Substantia nigra (tissue), 51 donors: ENCODE measurements at places on chromosomes 4 and X.

- DNase-seq = no peak
Measured at GRCh38 chrX:154603438-154604430, 15.3 kb downstream of the CTAG1B start.

- DNase-seq = no peak
Measured at GRCh38 chr4:102180046-102180445, 165.2 kb downstream of the SLC39A8 start.

DNA sequence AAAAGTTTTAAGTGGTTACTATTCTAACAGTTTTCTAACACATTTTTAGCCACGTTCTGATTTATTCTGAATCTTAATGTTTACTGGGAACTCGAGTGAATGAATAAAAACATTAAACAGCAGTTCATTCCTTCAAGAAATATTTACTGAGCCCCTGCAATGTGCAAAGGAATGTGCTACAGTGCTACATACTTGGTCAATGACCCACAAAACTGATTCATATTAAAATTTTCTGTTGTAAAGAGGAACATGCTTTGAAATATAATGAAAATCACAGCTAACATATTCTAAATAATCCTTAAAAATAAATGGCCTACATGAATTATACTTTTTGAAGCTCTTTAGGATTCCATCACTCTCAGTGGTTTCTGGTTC lies 78.7 kb downstream of the ARAP2 start:
- DNase-seq = no peak

DNA sequence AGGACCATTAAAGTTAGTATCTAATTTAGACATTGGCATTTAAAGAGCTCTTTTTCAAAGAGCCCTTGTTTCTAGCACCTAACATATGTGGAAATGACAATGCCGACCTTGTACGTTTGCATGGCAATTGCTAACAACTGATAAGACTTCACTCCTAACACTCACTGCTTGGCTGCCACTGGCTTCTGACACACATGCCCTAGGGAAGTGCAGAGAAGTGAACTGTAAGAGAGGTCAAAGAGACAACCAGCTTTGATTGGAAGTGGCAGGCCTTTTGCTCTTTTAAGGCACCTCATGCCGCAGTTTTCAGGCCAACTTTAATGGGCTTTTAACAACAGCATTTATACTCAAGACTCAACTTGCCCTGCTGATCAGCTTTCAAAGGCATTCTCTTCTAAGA lies 158.4 kb downstream of the RAB28 start:
- no peak for DNase-seq

GRCh38 chr4:37450309-37450708 lies 205.8 kb downstream of the NWD2 start:
- no peak for DNase-seq

DNA sequence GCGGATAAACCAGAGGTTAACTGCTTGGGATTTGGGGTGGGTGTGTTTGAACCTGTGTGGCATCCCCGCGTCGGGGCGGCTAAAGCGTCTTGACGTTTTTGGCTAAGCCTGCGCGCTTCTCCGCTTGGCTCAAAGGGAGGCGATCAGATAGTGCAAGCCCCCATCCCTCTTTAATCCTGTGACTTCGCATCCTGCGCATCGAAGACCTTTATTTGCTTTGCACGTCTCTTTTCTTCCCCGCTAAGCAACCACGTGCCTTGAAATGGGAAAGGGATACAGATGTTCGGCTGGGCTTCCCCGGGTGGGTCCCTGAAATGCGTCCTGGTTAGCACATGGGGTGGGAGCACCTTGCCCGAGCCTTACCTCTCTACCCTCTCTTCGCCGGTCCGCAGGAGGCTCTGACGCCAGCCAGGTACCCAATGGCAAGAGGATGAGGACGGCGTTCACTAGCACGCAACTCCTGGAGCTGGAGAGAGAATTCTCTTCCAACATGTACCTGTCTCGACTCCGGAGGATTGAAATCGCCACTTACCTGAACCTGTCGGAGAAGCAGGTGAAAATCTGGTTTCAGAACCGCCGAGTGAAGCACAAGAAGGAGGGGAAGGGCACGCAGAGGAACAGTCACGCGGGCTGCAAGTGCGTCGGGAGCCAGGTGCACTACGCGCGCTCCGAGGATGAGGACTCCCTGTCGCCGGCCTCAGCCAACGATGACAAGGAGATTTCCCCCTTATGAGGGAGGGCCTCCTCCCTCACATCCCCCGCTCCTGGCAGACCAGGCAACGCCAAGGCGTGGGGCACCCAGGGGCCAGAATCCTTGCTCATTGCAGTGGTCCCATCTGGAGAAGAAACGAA lies 1.5 kb downstream of the GSX2 start:
- DNase-seq = no peak

GRCh38 chrX:134669378-134670098 lies 11.3 kb upstream of the PLAC1 start:
- DNase-seq = no peak

DNA sequence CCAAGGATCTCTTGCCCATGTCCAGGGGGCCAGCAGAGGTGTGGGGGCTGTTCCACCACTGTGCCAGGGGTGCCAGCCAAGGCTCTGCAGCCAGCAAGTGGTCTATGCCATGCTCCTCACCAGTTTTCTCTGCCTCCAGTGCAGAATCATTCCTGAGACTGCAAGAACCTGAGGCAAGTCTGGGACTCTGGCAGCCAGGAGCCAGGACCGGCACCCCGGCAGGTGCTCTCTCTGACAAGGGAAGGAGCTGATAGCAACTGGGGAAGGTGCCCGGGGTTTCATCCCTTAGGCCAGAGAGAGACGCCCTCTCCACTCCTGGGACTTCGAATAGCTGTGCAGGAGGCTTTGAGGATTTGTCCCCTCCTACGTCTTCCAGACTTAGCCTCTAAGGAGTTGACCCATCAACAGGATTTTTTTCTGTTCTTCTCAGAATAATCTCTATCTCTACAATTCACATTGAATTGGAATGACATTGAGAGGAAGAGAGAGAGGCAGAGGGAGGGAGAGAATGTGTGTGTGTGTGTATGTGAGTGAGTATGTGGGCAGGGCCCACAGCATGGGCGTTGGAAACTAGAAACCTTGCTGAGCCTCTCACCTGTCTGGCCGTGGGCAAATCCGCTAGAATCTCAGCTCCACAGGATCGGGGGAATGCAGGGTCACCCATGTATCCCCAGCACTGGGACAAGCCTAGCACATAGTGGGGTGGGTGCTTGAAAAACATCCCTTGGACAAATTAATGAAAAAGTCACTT lies 74.5 kb upstream of the AFAP1 start:
- DNase-seq = no peak
